HTR-8/SVneo (cell line): ENCODE measurements at places on chromosomes 11 and 22.
A peak's percentile ranks its signal among the peaks of the same experiment; 100 is the strongest.

DNA sequence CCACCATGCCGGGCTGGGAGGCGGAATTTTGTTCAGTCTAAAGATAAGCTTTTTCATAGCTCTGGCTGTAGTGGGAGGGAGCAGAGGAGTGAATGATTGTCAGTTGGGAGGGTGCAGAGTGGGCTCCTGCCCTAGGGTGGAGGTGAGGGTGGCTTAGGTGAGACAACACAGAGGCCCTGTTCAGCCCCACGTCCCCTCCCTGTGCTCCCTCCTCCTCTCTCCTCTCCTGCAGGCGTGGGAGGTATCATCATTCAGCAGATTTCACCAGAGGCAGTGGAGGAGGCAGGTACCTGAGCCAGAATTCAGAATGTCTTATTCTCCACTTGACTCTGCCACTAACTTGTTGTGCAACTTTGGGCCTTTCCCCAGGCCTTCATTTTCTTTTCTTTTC lies 1.7 kb upstream of the THRSP start:
- DNase-seq = no peak

GRCh38 chr22:46911346-46911745 lies 148.9 kb downstream of the TBC1D22A start:
- no peak for DNase-seq

DNA sequence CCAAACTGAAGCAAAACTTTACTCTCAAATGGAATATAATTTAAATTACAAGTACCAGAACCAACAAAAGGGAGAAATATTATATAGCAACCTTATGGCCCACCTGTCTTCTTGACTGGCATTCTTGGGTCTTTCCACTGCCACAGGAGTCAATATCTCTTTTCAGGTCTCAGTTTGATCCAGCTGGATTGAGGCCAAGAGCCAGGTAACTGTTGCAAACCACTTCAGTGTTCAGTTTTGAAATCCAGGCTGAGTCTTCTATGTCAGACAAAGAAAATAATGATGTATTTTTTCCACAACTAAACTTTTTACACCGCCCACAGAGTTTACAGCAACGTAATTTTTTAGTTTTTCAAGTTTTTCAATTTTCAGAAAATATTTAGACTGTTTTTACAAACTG lies 648 bp downstream of the DLG2 start:
- DNase-seq = no peak

- DNase-seq = no peak
Measured at GRCh38 chr11:33696931-33697638, 3.5 kb downstream of the C11orf91 start.

GRCh38 chr11:130237282-130238006 lies 77.3 kb downstream of the ZBTB44 start:
- DNase-seq = no peak

DNA sequence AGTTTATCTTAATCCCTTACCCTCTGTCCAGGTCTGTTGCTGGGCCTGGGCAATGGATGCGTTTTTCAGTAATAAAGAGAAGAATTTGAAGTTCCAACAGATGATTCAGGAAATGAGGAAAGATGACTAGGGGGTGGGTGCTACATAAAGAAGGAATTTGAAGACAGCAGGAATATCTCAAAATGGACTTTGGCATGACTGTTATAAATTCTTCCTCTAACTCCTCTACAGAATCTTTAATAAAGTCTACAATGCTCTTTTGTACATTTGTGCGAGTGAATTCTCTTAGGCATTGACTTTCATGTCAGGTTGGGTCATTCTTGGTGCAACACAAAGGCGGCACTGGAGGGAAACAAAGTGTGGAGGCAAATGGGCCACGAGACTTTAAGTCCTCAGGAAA lies 35.1 kb upstream of the PRSS23 start:
- DNase-seq = no peak

DNA sequence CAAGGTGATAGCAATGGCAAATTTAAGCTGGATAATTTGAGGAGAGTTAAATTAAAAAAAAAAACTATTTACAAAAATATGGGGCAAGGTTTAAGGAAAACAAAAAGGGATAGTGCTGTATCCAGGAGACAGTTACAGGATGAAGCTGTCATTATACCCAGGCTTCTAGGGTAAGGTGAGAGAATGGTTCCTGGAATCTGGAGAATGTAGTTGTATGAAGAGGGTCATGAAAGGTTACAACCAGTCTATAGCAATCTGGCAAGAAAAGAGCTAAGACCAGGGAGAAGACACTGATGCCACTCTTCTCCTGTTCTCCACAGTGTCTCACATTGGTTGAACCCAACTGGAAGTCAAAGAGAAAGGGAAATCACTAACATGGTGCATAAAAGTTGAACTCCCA lies 144.9 kb downstream of the SOX6 start:
- no peak for DNase-seq

- no peak for DNase-seq
Measured at GRCh38 chr22:25716637-25717036, 25.4 kb upstream of the MYO18B start.

DNA sequence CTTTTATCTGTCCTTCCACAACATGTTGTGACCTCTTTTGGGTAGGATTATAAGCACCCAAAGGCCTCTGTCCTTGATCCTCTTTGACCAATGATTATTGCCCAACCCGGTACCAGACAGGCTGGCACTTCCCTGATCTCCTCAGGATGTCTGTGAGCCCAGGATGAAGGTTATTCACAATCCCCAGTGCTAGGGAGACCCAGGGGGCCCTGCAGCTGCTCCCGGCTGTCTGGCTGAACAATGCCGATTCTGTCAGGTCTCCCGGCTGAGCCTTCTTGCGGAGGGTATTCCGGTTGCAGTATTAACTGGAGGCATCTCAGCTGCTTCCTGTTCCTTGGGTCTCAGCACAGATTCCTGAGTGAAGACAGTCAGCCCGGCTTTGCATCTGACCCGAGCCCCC lies 71.2 kb upstream of the CDON start:
- DNase-seq = no peak

- peak; percentile 51 for DNase-seq
Measured at GRCh38 chr22:39212721-39213376, 31.9 kb downstream of the PDGFB start.

DNA sequence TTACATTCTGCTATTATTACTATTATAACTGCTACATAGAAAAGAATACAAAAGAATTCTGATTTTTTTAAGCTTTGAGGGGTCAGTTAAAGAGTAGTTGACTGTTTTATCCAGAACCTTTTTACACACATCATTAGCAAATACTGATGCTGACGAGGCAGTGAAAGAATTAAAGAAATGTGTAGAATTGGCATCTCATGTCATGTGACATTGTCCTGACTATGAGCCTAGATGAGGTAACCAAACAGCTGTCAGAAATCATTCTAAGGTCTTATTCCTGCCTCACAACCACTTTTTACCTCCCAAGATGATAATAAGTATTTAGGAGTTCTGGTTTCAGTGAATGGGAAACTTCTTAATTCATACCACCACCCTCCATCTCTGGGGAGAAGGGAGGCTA lies 121.0 kb downstream of the SLC1A2 start:
- DNase-seq = no peak

- no peak for DNase-seq
Measured at GRCh38 chr11:63839508-63840355, 822 bp downstream of the MARK2 start.

GRCh38 chr22:17232406-17232805 lies 13.2 kb upstream of the ADA2 start:
- DNase-seq = no peak

DNA sequence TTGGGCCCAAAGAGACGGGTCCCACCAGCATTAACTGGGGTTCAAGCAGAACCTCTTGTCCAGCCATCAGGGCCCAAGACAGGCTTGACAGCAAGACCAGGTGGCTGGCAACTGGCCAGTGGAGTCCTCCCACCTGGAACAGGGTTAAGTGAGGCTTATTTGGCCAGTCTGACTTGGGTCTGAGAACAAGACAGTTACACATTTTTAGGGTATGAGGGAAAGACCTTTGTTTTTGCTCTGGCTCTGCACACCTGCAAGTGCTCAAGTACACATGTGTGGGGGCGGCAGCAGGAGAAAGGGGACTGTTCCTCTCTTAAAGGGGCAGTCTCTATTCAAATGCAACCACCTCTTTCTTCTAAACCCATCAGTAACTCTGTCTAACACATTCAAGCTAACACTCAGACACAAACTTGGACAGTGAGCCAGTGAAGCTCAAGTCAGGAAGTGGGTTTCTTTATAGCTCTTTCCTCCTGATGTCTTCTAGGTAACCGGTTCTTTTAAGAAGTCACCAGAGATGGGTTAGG lies 116.2 kb downstream of the ETS1 start:
- DNase-seq = no peak

- no peak for DNase-seq
Measured at GRCh38 chr22:41284465-41284864, 1.5 kb downstream of the RANGAP1 start.

DNA sequence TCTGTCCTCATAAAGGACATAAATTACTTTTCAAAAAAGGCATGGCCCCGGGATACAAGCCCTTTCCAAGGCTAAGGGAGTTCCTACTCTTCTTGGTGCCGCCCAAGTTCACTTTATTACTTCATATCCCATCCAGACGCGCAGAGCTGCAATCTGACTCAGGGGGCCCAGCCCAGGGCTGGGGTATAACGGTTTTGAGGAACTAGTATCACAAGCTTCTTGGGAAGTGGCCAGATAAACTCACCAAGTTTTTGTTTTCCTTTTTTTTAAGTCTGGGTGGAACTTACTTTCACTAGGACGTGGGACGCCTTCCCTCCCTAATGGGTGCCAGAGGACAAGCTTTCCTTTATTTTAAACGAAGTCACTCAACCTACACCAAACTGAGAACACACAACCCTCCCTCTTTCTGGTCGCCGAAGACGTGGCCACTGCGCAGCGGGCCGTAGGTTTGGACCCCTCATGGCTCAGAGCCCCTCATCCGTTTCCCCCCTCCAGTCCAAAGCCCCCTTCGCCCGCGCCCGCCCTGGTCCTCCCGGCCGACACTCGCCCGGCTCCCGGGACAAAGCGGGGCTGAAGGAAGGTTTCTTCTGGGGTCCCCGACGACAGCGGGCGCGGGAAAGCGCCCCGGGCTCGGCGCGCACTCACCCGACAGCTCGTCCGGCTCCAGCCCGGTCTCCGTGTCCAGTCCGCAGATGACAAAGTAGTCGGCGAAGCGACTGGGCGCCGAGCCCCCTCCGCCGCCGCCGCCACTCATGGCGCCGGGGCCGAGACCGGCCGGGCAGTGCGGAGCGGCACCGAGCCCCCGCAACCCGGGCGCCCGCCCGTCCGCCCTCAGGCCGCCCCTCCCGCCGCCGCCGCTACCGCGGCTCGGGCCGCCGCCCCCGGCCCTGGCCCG lies 587 bp downstream of the DENND5A start:
- DNase-seq = no peak

GRCh38 chr22:49564054-49564453 lies 263.6 kb downstream of the BRD1 start:
- DNase-seq = no peak

DNA sequence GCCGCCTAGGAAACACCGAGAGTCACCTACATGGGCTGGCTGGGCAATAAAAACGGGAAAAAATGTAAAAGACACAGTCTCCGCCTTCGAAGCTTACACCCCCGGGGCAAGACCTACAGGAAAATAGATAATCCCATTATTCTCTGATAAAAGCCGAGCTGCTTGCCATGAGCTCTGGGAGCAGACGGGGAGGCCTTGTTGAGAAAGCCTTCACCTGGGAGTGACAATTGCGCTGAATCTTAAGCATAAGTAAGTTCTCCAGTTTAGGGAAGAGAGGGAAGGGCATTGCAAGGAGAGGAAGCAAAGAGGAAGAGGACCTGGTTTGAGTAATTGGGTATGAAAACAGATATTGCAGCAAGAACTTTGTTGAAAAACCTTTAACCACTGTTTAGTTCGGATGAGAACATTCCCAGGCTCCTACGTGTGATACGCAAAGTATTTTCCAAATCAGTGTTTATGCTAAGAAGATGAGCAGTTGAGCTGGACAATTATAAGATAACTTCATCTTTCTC lies 813 bp upstream of the BTBD10 start:
- DNase-seq = no peak

DNA sequence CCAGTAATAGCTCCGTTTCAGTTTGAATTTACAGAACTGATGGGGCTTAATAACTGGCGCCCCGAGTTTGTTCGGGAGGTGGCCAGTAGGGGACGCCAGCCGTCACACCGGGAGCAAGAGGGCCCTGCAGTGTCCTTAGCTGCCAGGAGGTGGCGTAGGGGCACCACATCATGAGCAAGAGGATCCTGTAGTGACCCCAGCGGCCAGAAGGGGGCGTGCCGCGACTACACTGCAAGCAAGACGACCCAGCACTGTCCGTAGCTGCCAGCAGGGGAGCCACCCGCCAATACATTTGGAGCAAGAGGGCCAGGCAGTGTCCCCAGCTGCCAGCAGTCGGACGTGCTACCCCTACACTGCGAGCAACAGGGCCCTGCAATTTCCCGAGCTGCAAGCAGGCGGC lies 663.7 kb upstream of the B3GAT1 start:
- no peak for DNase-seq

DNA sequence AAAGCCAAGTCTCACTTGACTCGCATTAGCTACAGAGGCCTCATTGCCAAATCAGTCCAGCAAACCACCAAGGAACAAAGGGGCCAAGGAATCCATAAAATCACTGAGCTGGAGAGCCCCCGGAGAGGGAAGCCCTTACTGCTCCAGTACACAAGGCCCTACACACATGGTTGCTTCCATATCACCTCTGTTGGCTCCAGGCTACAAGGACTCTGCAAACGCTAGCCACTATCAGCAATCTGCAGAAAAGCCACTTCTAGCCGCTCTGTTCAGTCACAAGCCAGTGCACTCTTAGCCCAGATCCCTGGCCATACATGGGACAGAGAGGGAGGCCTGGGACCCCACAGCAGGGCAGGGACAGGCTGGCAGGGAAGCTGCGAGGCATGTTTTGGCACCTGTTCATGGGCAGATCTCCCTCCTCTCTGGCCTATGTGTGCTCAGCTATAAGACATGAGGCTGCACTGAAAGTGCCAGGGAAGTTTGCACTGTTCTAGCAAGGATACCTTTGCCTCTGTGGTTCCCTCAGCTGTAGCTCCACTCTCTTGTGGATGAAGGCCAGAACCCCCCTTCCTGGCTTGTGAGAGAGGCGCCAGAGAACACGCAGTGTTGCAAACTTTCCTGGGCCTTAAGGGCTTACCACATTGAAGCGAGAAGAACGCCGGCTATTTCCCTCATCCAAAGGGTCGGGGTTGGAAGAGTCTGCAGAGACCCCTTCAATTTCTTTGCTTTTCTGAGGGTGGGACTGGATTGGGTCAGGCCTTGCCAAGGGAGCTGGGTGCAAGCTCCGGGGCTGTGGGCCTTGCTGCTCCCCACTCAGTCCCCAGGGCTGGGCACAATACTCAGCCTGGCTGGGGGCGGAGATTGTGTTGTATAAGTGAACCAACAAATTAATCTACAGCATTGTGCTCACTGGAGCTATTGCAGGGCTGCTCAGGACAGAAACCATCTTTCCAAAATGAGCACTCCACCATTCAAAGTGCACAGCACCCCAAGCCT lies 108.7 kb upstream of the PITPNB start:
- DNase-seq = no peak

- DNase-seq = no peak
Measured at GRCh38 chr22:41117127-41117965, 25.0 kb downstream of the EP300 start.

GRCh38 chr11:119782739-119783072 lies 53.7 kb upstream of the NECTIN1 start:
- DNase-seq = no peak

- no peak for DNase-seq
Measured at GRCh38 chr11:6127881-6128280, 20.4 kb downstream of the OR56B4 start.

- DNase-seq = no peak
Measured at GRCh38 chr22:42930810-42931420, 73.8 kb upstream of the ARFGAP3 start.

- DNase-seq = no peak
Measured at GRCh38 chr11:96051820-96052219, 127.9 kb upstream of the MTMR2 start.

GRCh38 chr11:76629116-76629852 lies 41.3 kb downstream of the LRRC32 start:
- no peak for DNase-seq
